ENCODE measurements at places on chromosomes 12 and 14.

- DNase-seq = no peak
Measured at GRCh38 chr12:41108032-41108431, 80.1 kb upstream of the PDZRN4 start.

GRCh38 chr14:54221432-54221803 lies 175.4 kb upstream of the CDKN3 start:
- DNase-seq = no peak

DNA sequence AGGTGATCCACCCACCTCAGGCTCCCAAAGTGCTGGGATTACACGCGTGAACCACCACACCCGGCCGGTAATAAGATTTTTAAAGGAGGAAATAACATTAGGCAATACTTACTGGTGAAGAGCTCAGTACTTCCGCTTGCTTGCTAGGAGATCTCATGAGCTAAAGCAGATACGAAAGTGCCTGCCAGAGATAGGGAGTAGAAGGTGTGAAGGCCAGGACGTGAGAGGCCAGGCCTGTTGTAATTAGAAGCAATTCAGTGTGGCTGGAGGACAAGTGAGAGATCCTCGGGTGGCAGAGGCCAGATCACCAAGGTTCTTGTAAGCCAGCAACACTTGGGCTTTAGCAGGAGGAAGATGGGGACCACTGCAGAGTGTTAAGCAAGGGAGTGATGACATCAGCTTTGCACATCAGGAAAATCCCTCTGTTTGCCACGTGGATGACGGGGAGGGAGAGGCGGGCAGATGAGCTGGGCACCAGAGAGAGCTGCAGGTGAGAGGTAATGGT lies 7.6 kb downstream of the TECPR2 start:
- no peak for DNase-seq

- no peak for DNase-seq
Measured at GRCh38 chr14:52797653-52798052, 6.2 kb upstream of the GNPNAT1 start.

DNA sequence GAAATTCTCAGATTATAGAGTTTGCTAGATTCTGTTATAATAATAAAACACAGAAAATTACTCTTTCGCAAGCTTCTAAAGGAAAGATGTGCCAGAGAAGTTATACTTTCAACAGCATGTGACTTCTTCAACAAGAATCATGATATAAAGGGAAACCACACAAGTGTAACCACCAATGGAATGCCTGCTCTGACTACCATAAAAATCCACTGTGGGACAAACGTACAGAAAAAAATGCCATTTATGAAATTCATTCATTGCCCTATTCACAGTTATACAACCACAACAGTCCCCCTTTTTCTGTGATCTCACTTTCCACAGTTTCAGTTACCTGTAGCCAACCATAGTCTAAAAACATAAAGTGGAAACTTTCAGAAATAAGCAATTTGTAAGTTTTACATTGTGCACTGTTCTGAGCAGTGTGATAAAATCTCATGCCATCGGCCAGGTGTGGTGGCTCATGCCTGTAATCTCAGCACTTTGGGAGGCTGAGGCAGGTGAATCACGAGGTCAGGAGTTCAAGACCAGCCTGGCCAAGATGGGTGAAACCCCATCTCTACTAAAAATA lies 3.2 kb downstream of the CATSPERB start:
- DNase-seq = no peak

GRCh38 chr12:106139422-106140171 lies 843 bp upstream of the NUAK1 start:
- peak; percentile 53 for DNase-seq

DNA sequence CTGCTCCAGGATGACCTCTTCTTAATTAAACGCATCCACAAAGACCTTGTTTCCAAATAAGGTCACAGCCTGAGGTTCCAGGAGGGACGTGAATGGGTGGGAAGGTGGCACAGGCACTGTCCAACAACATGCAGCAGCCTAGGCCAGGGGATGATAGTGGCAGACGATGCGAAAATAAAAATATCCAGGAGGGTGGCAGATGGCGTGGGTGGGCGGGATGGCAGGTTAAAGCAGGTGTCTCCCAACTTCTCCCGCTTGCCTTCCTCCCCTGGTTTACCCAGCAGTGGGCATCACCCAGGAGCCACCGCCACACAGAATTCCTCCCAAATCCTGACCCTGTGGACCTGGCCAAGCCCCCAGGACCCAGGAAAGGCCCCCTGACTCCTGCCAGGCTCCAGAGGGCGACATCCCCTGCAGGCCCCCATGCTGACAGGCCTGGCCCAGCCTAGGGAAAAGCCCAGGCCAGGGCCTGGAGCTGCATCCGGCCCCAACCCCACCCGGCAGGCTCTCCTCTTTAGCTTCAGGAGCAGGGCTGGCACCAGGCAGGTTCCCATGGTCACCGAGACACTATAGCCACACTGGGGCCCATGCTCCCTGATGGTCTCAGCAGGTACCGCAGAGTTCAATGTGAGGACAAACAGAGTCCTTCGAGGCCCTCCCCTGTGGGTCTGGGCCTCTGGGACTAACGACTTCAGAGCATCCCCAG lies 9.7 kb downstream of the NCOR2 start:
- peak; percentile 58 for DNase-seq

GRCh38 chr14:54332490-54332889 lies 64.3 kb upstream of the CDKN3 start:
- no peak for DNase-seq

DNA sequence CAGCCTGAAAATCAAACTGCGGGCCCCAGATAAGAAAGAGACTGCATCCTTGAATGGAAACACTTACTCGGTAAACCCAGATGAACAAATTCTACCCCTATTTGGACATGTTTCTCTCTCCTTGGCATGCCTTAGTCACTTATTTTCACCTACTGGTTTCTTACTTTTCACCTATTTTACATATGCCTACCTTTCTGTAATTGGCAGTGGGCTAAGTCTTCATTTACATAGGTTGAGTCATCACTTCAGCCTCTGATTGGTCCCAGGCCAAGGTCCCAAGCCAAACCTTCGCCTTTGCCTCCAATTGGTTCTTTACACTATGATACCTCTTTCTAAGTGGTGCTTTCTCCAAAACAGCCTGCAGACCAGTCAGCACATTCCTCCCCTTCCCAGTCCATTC lies 111.3 kb downstream of the DYRK2 start:
- no peak for DNase-seq

- no peak for DNase-seq
Measured at GRCh38 chr14:53237488-53237887, 84.4 kb upstream of the DDHD1 start.

DNA sequence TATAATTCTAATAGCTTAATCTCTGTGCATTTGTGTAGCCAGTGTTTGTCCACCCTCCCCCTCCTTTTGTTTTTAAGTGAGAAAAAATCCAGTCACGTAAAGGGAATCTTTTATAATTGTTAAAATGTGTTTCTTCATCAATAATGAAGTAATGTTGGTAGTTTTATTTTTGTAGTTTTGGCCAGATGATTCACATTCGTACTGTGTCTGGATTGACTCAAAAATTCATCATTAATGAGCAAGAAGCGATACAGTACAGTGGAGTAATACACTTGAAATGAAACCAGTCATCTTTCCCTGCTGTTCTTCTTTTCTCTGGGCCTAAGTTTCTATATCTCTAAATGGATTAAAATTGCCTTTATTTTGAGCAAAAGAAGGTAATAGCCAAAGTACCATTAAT lies 86.5 kb downstream of the SRGAP1 start:
- DNase-seq = no peak

- no peak for DNase-seq
Measured at GRCh38 chr14:70707138-70708038, 65.7 kb downstream of the TTC9 start.

GRCh38 chr14:97539884-97540283 lies 742.7 kb downstream of the VRK1 start:
- no peak for DNase-seq

DNA sequence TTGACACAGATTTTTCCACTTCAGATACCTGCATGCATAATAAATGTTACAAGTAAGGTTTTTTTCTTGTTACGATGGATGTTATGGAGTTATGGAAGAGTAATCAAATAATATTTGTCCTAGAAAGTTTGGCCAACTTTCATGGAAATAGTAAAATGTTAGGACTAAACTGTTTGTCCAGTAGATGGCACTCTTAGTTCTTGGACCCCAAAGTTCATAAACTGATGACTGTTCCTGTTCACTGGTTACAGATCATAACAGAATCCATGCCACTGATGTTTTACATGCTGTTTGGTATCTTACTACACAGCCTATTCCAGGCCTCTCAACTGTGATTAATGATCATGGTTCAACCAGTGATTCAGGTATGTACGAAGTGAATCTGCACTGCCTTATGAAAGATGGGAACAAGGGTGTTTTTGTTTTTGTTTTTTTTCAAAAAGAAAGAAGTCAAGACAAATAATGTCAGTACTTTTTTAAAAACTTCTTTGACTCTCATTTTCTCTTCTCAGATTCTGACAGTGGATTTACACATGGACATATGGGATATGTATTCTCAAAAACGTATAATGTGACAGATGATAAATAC lies 48.8 kb upstream of the SLCO1C1 start:
- no peak for DNase-seq

DNA sequence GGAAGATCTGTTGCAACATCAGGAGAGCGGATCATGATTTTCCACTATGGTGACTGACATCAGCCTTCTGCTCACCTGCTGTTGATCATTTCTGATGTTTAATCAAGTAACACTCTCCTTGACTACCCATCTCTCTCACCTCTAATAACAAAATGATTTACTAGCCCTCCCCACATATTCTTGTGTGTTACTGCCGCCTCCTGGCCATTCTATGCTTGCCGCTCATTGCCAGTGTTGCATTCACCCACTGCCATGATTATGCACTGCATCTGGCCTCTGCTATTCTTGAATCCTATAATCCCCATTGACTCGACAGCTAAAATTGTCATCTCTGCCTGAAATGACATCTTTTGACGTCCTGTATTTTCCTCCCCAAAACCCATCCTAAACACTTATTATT lies 113.8 kb downstream of the RERGL start:
- DNase-seq = peak; percentile 24

DNA sequence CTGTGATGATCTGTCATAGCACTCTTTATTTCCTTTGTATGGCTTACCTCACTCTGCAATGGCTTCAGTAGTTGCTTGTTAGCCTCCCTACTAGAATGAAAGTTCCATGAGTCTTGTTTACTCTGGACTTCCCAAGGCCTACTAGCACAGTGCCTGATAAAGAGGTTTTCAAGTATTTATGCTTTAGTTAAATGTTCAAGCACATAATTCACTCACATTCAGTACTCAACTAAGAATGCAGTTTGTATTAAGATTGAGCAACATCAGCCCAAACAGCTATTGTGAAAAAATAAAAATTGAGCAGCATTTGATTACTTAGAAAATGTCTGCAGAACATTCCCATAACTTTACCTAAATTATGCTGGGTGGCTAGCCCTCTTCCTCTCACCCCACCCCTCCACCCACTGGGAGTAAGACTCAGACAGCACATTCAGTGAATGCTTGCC lies 158.9 kb upstream of the AMIGO2 start:
- DNase-seq = no peak

- no peak for DNase-seq
Measured at GRCh38 chr14:37443461-37443860, 151.6 kb downstream of the FOXA1 start.

DNA sequence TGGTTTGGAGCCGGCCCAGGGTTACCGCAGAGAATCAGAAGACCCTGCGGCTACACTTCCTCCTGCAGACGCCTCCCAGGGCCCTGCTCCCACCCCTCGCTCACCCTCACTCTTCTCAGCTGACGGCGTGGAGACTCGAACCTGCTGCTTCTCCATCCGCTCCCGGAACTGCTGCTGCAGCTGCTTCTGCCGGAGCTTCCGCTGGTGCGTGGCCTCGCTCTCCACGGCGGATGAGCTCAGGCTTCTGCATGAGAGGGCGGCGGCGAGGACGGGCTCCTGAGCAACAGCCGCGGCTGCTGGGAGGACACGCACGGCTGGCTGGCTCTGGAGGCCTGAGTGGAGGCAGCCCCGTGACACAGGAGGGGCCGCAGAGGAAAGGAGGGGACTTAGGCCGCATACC lies 33.3 kb downstream of the RAD52 start:
- DNase-seq = no peak

- no peak for DNase-seq
Measured at GRCh38 chr14:18660585-18660922, 59.6 kb downstream of the OR11H12 start.

DNA sequence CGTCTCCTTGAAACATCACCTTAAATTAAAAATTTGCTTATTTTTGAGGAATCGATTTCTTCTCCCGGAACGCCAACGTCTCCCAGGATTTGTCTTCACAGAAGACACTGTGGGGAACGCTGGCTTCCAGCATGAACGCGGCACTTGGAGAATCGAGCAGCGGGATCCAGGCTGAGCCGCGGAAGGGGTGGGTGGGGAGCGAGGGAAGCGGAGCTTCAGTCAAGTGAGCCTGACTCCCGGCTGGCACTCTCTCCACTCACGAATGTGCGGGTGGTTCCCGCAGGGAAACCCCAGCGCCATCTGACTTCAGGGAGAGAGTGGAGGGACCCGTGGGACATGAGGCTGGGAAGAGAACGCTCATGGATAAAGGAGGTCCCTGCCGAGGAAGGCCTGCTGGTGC lies 506.0 kb upstream of the TMEM132C start:
- no peak for DNase-seq

GRCh38 chr12:18849761-18850160 lies 111.8 kb downstream of the CAPZA3 start:
- no peak for DNase-seq

DNA sequence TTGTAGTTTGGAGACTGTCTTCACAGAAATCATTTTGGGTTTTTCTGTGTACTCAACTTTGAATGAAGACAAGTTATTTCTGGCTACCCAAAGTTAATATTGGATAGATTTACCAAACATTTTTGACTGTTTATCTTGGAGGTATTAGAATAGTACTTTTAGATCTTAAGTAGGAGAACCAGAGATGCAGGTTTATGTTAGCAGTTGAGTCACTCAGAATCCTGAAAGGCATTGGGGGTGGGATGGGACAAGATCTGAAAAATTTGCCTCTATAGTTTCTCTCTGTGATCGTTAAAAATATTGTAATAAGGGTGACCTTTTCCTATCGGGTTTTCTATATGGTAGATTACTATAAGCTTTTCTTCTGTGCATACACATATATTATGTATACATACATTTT lies 112.3 kb downstream of the TTC6 start:
- DNase-seq = no peak

- peak; percentile 71 for DNase-seq
Measured at GRCh38 chr12:131242741-131243496, 289.2 kb downstream of the ADGRD1 start.

GRCh38 chr12:79690142-79690637 lies 574 bp downstream of the PAWR start:
- peak; percentile 48 for DNase-seq

DNA sequence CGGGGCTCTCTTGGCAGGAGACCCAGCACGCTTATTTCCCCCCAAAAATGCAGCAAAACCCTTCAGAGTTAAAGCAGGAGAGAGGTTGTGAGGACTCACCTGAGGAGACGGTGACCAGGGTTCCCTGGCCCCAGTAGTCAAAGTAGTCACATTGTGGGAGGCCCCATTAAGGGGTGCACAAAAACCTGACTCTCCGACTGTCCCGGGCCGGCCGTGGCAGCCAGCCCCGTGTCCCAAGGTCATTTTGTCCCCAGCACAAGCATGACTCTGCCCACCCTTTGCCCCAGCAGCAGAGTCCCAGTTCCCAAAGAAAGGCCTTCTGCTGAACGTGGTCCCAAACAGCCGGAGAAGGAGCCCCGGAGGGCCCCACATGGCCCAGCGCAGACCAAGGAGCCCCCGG lies 337.7 kb downstream of the TMEM121 start:
- DNase-seq = no peak

GRCh38 chr14:53491256-53491883 lies 338.2 kb upstream of the DDHD1 start:
- no peak for DNase-seq

GRCh38 chr14:53354336-53354735 lies 201.2 kb upstream of the DDHD1 start:
- no peak for DNase-seq

- DNase-seq = no peak
Measured at GRCh38 chr12:57164966-57165625, 17.7 kb upstream of the LRP1-AS start.

Measured in WERI-Rb-1 (cell line).